Activated CD4-positive, alpha-beta T cell treated with anti-CD3 and anti-CD28 coated beads, Interleukin-2, amount 10 ng/mL, durations not matched to agents 24 days and 14 days (primary cell): ENCODE measurements at places on chromosomes 16 and 17. TPM values are rescaled to one million over a fixed set of nuclear protein-coding genes. Genes with fewer than 3 reads are reported as not detected.

- no peak for DNase-seq
Observed at GRCh38 chr16:86027373-86028126, 128.6 kb downstream of the IRF8 start.

DNA sequence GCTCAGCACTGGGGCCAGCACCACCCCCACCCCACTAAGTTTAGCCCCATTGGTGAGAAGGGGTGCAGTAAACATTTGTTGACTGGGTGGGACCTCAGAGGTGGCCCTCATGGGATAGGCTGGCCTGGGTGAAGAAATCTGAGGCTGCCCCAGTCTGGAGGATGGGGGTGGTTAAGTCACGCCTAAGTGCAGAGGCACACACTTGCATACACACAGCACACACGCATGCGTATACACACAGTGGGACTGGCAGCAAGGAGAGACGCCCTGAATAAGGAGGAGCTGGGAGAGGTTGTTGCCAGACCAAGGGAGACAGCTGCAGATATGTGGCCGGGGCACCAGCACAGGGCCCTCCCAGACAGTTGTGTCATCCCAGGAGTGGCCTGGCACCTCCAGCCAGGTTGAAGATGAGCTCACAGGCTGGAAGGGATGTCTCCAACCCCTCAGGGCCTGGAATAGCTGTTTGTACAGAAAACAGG lies 3.0 kb upstream of the BCAR1 start:
- DNase-seq: no peak

GRCh38 chr16:11127610-11128195 lies 128.3 kb downstream of the SOCS1 start:
- DNase-seq: no peak

The CD300H gene
- not detected in 2 replicates for total RNA-seq

The SLC13A2 gene
- total RNA-seq: not detected in 2 replicates

DNA sequence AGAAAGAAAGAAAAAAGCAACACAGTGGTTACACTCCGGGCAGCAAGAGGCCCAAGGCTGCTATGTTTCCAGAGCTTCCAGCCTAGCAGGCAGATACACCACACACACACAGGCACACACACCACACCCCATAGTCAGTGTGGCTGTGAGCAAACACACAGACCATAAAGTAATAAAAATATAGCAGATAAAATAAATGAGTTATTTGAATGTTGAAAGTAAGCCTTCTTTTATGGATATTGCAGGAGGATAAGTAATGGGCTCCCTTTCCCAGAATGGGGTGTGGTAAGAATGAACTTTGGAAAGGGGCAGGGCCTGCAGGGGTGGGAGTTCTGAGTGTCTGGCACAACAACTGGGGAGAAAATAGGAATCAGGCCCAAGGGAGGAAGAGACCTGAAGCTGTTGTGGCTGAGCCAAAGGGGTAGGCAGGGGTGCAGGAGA lies 4.8 kb upstream of the CDK5RAP3 start:
- DNase-seq: no peak
